ENCODE measurements at places on chromosomes 7 and 10. TPM values are rescaled to one million over a fixed set of nuclear protein-coding genes. Genes with fewer than 3 reads are reported as not detected.

GRCh38 chr10:11120711-11121110 is 103.0 kb downstream of the CELF2 start:
- H3K4me3 ChIP-seq, result no peak overlapping the region
- no peaks in the 10 kb centered on the region for H3K4me1 ChIP-seq
- no peaks in the 10 kb centered on the region for H3K36me3 ChIP-seq

- no peaks in the 10 kb centered on the region for H3K27me3 ChIP-seq
- H3K4me1 ChIP-seq, result peaks cover 7% of the 10 kb centered on the region
- no peaks in the 10 kb centered on the region for H3K36me3 ChIP-seq
- DNase-seq, result no peak
- H3K4me3 ChIP-seq, result no peak overlapping the region
Measured at GRCh38 chr10:33045421-33045820, 87.4 kb upstream of the ITGB1 start.

- H3K4me1 ChIP-seq, result peaks cover 24% of the 10 kb centered on the region
- peaks cover 30% of the 10 kb centered on the region for H3K27me3 ChIP-seq
- no peaks in the 10 kb centered on the region for H3K36me3 ChIP-seq
- no peak overlapping the region for H3K27ac ChIP-seq
Measured at GRCh38 chr7:20327055-20327454, 3.6 kb upstream of the ITGB8 start.

- H3K27ac ChIP-seq, result no peak overlapping the region
- H3K4me3 ChIP-seq, result peak overlapping the region; percentile 84
- H3K27me3 ChIP-seq, result no peaks in the 10 kb centered on the region
- DNase-seq, result peak; percentile 73
- peaks cover 19% of the 10 kb centered on the region for H3K4me1 ChIP-seq
Measured at GRCh38 chr7:17301471-17302456, 3.3 kb downstream of the AHR start.

DNA sequence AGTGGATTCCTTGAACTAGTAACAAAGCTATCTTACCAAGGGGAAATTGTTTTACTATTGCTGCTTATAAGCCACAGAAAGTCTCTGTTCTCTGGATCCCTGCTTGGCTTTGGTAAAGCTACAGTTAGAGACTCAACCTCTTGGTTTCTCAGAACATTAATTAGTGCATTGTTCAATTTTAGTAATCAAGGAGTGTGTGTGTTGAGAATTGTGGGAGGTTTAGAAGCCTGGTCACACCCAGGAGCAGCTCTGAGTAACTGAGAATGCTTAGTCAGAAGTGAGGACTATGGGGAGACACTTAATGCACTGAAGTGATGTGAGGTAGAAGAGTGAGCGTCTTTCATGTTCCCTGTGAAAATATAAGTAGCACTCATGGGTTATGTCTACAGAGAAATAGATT is 8.2 kb upstream of the ACTA2 start:
- no peak for DNase-seq
- no peaks in the 10 kb centered on the region for H3K36me3 ChIP-seq
- H3K27me3 ChIP-seq, result no peaks in the 10 kb centered on the region

GRCh38 chr7:5470167-5470532 is 46.5 kb upstream of the TNRC18 start:
- peaks cover 2% of the 10 kb centered on the region for H3K36me3 ChIP-seq
- no peak overlapping the region for H3K4me3 ChIP-seq
- DNase-seq, result no peak
- H3K27me3 ChIP-seq, result no peaks in the 10 kb centered on the region

CC2D2B gene
- total RNA-seq, result not detected

DNA sequence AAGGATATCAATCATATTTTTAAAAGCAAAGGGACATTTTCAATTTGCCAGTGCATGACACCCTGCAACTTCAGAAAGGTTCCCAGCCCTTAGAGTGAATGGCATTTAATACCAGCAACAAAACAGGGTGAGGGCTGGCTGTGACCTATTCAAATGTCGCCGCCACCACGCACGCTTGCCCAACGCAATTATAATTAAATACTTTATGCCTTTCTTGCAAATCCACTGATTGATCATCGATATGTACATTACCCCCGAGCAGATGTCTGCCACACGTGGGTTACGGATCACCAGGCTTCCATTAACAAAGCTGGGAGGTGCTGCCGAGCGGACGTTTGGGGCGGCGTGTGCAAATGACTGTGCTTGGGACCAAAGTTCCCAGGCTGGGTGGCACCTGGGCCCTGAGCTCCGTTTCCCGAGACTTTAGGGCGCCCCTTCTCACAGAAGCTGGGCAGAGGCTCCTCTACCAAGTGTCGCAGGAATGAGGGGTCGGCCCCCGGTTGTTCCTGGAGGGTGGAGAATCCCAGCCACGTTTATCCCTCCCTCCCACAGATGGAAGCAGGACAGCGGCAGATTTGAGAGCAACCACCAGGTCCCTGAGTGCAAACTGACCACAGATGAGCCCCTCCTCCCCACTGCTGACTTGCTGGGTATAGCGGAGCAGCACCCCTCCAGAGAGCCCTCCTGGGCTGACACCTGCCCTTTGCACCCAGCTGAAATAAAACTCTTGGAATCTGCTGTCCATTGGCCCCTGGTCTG is 3.9 kb downstream of the FOXL3 start:
- H3K27ac ChIP-seq, result no peak overlapping the region
- H3K36me3 ChIP-seq, result no peaks in the 10 kb centered on the region
- peaks cover 31% of the 10 kb centered on the region for H3K27me3 ChIP-seq
- DNase-seq, result no peak
- H3K4me1 ChIP-seq, result no peaks in the 10 kb centered on the region

DNA sequence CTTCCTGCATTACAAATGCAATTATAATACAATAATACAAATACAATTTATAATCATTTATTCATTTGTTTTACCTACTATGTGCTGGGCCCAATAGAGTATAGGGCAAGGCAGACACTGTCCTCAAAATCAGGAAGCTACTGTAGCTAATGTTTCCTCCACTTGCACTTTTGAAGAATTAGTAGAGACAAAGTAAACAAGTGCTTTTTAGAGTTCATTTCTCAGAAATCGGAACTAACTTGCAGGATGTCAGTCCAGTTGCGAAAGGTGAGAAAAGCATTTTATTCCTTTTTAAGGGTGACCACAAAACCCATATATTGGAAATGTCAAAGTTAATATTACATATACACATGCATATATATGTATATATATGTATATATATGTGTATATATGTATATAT is 14.2 kb downstream of the ADRB1 start:
- no peaks in the 10 kb centered on the region for H3K27me3 ChIP-seq
- H3K36me3 ChIP-seq, result no peaks in the 10 kb centered on the region
- H3K27ac ChIP-seq, result no peak overlapping the region
- DNase-seq, result no peak

HTRA1 gene
- total RNA-seq, result not detected

- H3K4me3 ChIP-seq, result no peak overlapping the region
- no peaks in the 10 kb centered on the region for H3K27me3 ChIP-seq
- no peaks in the 10 kb centered on the region for H3K4me1 ChIP-seq
- no peak overlapping the region for H3K27ac ChIP-seq
- no peaks in the 10 kb centered on the region for H3K36me3 ChIP-seq
Measured at GRCh38 chr7:103569621-103570305, 123.8 kb upstream of the SLC26A5 start.

PRSS1 gene
- total RNA-seq, result not detected

ZPBP gene
- not detected for total RNA-seq

LLCFC1 gene
- not detected for total RNA-seq

MRPS33 gene
- 21.7 TPM for total RNA-seq

- no peak for DNase-seq
- H3K4me1 ChIP-seq, result no peaks in the 10 kb centered on the region
- no peaks in the 10 kb centered on the region for H3K27me3 ChIP-seq
Measured at GRCh38 chr7:149762610-149763009, 10.8 kb downstream of the ZNF467 start.

DNA sequence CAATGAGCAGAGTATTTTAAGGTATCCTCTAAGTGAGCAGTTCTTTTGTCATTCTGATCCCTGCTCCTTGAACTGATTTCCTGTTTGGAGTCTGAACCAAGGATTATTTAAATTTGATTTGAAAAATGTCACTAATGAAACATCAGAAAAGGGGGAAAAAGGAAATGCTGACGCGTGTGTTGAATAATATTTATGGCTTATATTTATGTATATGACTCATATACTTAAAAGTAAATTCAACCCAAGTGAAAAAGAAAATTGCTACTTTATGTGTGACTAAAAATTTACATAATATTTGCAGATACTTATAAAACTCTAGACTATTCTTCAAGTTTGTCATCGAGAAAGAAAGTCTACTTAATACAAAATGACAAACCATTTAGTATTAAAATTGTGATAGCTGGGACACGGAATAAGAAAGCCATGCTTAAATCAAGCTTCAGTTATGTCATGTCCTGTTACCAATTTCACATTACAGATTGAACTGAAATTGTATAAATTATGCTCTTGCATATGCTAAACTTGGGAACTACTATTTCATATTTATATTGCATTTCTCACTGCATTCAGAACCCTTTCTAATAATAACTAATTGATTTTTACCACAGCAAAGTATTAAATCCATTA is 649.9 kb downstream of the MAGI2 start:
- no peaks in the 10 kb centered on the region for H3K4me1 ChIP-seq
- no peaks in the 10 kb centered on the region for H3K27me3 ChIP-seq
- no peak overlapping the region for H3K27ac ChIP-seq
- no peak for DNase-seq

A1CF gene
- not detected for total RNA-seq

DNAJC12 gene
- not detected for total RNA-seq

DNA sequence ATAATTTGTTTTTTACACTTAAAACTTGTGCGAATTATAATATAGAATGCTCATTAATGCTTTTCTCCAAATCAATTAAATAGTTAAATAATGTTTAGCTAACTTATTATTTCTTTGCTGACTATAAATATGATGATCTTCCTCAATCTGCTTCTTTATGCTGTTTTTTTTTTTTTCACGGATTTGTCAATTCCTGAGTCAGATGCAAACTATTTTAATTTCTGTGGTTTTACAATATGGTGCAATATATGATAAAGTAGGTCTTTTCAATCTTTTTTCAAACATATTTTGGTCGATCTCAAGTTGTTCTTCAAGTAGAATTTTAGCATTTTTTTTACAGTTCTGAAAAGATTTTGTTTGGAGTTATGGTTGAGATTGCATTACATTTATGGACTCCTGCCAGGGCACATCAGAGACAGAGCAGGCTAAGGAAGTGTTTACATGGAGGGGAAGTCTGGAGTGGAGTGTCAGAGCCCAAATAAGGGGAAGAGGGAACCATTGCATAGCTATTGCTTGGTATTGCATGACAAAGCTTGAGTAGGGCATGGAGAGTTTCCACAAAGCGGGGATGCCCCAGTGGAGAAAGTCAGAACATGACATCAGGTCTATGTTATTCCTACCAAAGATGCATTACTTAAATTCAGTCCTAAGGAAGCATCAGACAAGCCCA is 204.4 kb downstream of the OTUD1 start:
- H3K27me3 ChIP-seq, result no peaks in the 10 kb centered on the region
- H3K4me1 ChIP-seq, result no peaks in the 10 kb centered on the region
- H3K27ac ChIP-seq, result no peak overlapping the region
- H3K4me3 ChIP-seq, result no peak overlapping the region

GRCh38 chr7:83305027-83305426 is 142.3 kb upstream of the PCLO start:
- H3K4me3 ChIP-seq, result no peak overlapping the region
- DNase-seq, result no peak

IDE gene
- 17.8 TPM for total RNA-seq

DNA sequence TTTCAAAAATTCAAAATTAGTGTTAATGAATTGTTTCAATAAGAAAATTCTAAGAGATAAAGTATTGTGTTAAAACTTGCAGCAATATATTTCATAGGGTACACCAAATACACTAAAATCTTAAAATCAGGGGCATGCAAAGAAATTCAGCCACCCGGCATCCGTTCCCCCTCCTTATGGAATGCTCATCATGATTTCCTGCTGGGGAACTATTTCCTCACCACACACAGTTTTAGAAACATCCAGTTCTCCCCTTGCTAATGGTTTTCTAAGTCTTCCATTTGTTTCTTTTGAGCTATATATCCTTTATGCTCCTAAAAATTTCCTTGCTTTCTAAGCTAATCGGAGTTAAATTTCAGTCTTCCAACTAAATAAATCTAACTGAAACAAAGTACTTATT is 60.7 kb downstream of the CHCHD3 start:
- H3K4me3 ChIP-seq, result no peak overlapping the region
- no peak overlapping the region for H3K27ac ChIP-seq
- no peak for DNase-seq
- H3K4me1 ChIP-seq, result no peaks in the 10 kb centered on the region
- H3K27me3 ChIP-seq, result no peaks in the 10 kb centered on the region

GSTO2 gene
- total RNA-seq, result 1.2 TPM

CPA4 gene
- total RNA-seq, result not detected

DNA sequence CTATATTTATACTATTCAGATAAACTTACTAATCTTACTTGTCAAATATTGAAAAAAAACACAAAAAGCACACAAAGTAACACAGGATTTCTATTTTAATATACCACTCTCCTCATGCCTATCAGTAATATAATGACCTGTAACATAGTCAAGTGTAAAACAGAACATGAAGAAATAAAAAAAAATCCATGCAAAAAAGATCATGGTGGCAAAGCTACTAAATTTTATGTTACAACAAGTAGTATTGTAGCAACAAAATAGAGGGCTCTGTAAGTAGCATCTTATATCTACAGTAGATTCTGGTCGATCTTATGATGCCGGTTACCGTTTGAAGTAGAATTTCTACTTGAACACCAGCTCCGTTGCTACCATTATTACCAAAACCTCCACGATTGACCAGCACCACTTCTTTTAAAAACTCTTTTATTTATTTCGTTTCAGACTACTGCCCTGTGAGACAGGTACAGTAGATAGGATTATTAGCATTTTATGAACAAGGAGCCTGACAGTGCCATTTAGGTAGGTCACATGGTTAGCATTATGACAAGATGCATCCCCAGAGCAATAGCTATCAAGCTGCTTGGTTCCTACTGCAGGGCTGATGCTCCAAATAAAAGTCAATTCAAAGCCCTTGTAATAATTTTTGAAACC is 2.1 kb downstream of the CPED1 start:
- H3K27ac ChIP-seq, result no peak overlapping the region
- no peak overlapping the region for H3K4me3 ChIP-seq
- peaks cover 56% of the 10 kb centered on the region for H3K27me3 ChIP-seq
- no peak for DNase-seq

- H3K4me1 ChIP-seq, result no peaks in the 10 kb centered on the region
- no peaks in the 10 kb centered on the region for H3K27me3 ChIP-seq
- peaks cover 26% of the 10 kb centered on the region for H3K36me3 ChIP-seq
- H3K4me3 ChIP-seq, result no peak overlapping the region
- H3K27ac ChIP-seq, result no peak overlapping the region
- no peak for DNase-seq
Measured at GRCh38 chr10:119421891-119422681, 120.4 kb downstream of the RGS10 start.

GRCh38 chr10:93462881-93463280 is 19.3 kb downstream of the MYOF start:
- H3K27ac ChIP-seq, result no peak overlapping the region
- no peaks in the 10 kb centered on the region for H3K36me3 ChIP-seq
- no peaks in the 10 kb centered on the region for H3K4me1 ChIP-seq
- DNase-seq, result no peak
- no peak overlapping the region for H3K4me3 ChIP-seq

GDF10 gene
- total RNA-seq, result 0.22 TPM
